ENCODE measurements at places on chromosomes 6 and 20. TPM values are rescaled to one million over a fixed set of nuclear protein-coding genes. Genes with fewer than 3 reads are reported as not detected.

GRCh38 chr6:100657678-100658330, 193.1 kb upstream of the SIM1 start:
- no peaks in the 10 kb centered on the region for H3K27me3 ChIP-seq
- no peaks in the 10 kb centered on the region for H3K36me3 ChIP-seq
- peaks cover 7% of the 10 kb centered on the region for H3K4me1 ChIP-seq

SAMD5 gene
- 1.6 TPM for total RNA-seq

SLC26A8 gene
- 0.29 TPM for total RNA-seq

GRCh38 chr6:135086414-135086764, 31.8 kb upstream of the HBS1L start:
- no peaks in the 10 kb centered on the region for H3K27me3 ChIP-seq
- no peak overlapping the region for H3K4me3 ChIP-seq
- H3K4me1 ChIP-seq = peaks cover 8% of the 10 kb centered on the region
- no peaks in the 10 kb centered on the region for H3K36me3 ChIP-seq

DNA sequence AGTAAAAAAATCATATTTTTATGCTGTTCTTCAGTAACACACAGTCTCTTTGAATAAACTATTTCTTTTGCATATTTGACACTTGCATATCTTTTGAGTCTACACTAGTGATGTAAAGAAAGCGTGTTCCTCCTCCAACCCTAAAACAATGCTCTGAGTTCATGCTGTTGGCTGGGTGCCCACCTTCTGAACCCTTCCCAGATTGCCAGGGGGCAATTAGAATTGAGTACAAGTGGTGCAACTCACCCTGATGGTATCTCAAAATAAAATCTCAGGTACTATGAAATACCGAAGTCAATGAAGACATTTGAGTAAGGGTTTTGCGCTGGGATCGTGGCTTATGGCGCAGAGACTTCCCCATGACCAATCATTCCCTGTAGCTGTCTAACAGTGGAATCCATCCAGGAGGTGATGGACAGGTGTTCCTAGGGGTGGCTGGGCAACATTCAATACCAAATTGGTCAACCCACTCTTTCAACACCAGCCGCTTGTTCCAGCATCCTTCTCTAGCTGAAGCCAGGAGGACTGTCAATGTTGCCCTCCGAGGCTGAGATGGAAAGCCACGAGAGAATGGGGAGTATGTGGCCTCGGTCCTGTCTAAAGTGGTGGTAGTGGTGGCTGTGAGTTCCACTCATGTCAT, 94.4 kb upstream of the ZNFX1 start:
- H3K4me1 ChIP-seq = no peaks in the 10 kb centered on the region
- H3K27me3 ChIP-seq = peaks cover 1% of the 10 kb centered on the region
- no peak overlapping the region for H3K27ac ChIP-seq
- no peak overlapping the region for H3K4me3 ChIP-seq
- DNase-seq = no peak
- H3K36me3 ChIP-seq = no peaks in the 10 kb centered on the region

DNA sequence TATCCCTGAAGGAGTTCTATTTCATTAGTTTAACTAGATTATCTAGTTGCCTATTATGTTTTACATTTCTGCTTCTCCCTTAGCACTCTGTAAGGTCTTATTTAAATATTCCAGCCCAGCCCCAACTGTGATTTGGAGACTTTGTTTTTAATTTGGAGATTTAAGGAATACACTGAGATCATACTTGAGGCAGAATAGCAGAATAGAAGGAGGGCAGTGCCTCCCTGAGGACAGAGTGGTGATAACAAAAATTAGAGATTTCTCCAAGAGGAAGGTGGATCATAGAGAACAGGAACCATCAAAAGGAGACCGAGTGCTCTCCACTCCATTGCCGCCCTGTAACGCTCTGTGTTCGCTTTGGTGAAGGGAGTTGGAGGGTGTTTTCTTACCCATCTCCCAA, 14.8 kb upstream of the CD164 start:
- no peaks in the 10 kb centered on the region for H3K36me3 ChIP-seq
- H3K27ac ChIP-seq = no peak overlapping the region
- H3K4me3 ChIP-seq = no peak overlapping the region
- no peaks in the 10 kb centered on the region for H3K4me1 ChIP-seq
- DNase-seq = no peak
- peaks cover 3% of the 10 kb centered on the region for H3K27me3 ChIP-seq

DNA sequence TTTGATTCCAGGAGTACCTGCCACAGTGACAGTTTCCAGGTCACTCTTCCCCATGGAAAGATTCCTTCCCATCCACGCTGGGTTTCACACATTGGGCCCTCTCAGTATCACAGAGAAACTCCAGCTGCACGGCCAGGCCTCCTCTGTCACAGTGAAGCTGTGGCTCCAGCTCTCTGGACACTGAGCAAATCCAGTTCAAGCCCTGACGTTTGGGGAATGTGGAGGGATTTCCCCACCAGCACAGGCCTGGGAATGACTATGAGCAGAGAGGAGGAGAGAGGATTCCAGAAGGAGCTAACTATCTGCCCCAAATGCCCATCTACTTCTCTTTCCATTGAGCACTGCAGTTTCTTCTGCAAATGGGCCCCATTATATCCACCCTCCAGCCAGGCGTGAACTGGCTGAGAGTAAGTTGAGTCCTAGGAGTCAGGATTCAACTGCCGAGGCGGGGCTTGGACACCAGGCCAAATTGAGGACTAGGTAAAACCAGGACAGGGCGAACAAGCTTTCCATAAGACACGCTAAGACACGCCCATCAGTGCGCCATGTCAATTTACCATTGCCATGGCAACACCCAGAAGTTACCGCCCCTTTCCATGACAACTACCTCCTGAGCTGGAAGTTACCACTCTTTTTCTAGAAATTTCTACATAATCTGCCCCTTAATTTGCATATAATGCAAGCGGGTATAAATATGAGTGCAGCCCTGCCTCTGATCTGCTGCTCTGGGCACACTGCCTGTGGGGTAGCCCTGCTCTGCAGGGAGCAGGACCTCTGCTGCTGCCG, 9.2 kb upstream of the BNIP5 start:
- DNase-seq = no peak
- H3K4me1 ChIP-seq = peaks cover 9% of the 10 kb centered on the region
- H3K4me3 ChIP-seq = no peak overlapping the region
- no peak overlapping the region for H3K27ac ChIP-seq
- no peaks in the 10 kb centered on the region for H3K36me3 ChIP-seq

- no peak overlapping the region for H3K27ac ChIP-seq
- H3K36me3 ChIP-seq = peaks cover 12% of the 10 kb centered on the region
- no peaks in the 10 kb centered on the region for H3K27me3 ChIP-seq
- H3K4me3 ChIP-seq = no peak overlapping the region
- no peak for DNase-seq
- H3K4me1 ChIP-seq = no peaks in the 10 kb centered on the region
These were observed 13.4 kb downstream of the SPINT4 start for GRCh38 chr20:45735552-45735951.

- no peak for DNase-seq
- H3K27me3 ChIP-seq = peaks cover 3% of the 10 kb centered on the region
- no peak overlapping the region for H3K4me3 ChIP-seq
- no peak overlapping the region for H3K27ac ChIP-seq
- H3K4me1 ChIP-seq = no peaks in the 10 kb centered on the region
These were observed 52.8 kb downstream of the MYB start for GRCh38 chr6:135233686-135234491.

DNA sequence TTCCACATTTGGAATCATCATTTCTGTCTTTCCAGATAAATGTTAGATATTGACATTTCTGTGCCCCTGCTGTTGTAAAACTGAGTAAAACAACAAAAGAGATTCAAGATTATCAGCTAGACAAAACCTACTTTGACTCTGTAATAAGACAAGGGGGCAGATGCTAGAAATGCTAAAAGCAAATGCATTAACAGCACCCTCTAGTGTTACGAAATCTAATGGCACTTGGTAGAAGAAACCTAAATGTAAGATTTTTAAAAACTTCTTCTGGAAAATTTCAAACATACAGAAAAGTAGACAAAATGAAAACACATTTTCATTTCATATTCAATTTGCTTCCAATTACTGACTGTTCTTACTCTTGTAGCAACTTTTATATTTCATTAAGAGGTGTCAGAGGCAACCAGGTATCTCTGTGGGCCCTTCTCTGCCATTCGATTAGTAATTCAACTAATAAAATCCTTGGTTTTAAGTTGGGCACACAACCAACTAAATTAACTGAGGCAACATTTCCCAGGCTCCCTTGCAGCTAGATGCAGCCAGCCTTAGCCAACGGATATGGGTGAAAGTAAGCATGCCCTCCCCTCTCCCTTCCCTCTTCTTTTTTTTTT, 45.0 kb downstream of the SLC23A2 start:
- H3K27ac ChIP-seq = no peak overlapping the region
- H3K27me3 ChIP-seq = no peaks in the 10 kb centered on the region
- no peaks in the 10 kb centered on the region for H3K4me1 ChIP-seq

Data from glutamatergic neuron (in vitro differentiated cells).